MM.1S (cell line): ENCODE measurements at places on chromosomes 6 and 20.

DNA sequence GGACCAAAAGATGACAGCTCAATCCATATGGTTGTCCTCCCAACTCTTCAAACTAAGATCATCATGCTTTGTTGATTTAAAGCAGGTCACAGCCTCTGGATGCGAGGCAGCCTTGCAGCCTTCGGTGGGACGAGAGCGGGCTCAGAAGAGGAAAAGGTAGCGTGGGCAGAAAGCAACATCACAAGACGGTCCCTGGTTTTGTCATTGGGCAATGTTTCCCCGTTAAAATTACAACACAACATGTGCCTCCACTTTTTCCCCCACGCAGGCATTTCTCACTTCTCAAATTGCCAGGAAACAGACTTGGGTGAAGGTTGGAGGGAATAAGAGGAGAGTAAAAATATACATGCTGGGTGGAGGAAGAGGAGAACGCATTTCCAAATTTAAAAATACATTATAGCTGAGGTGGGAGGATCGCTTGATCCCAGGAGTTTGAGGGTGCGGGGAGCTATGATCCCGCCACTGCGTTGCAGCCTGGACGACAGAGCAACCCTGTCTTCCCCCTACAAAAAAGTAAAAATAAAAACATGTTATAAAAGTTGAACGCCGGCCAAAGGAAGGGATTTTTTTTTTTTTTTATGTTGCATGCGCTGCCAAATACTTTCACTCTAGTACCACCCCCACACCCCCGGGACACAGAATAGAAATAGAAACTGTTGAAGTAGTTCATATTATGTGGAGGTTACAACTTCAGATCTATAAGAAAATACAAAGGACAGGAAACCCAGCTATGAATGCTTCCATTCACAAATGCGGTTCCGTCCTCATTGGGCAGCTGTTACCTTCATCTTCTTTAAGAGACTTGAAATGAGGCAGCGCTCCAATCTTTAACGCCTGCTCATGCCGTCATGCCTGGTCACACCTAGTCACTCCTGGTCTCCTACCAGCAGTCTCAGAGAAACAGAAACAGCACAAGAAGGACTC is 13.9 kb upstream of the NAA20 start:
- DNase-seq, result peak; percentile 62

GRCh38 chr20:10362674-10363073 is 71.3 kb downstream of the MKKS start:
- no peak for DNase-seq

- DNase-seq, result no peak
These were observed 1.4 kb downstream of the FGD2 start for GRCh38 chr6:37006793-37007339.

DNA sequence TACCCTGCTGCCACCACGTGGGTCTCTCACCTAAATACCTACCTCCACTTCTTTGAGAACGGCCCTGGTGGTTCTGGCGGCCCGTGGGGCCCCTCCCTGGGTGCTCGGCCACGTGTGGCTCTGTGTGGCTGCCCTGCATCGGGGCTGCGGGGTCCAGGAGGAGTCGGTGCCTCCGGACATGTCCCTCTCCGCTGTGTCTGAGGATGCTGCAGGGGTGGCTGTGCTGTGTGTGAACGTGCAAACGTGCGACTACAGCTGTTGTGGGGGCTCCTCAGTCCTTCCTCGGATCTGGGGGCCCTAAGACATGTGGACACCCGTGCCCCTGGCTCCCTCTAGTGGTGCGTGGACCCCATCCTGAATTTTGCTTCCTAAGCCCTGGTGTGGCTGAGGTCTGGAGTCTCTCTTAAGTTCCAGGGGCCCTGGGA is 691.8 kb downstream of the QKI start:
- DNase-seq, result no peak

DNA sequence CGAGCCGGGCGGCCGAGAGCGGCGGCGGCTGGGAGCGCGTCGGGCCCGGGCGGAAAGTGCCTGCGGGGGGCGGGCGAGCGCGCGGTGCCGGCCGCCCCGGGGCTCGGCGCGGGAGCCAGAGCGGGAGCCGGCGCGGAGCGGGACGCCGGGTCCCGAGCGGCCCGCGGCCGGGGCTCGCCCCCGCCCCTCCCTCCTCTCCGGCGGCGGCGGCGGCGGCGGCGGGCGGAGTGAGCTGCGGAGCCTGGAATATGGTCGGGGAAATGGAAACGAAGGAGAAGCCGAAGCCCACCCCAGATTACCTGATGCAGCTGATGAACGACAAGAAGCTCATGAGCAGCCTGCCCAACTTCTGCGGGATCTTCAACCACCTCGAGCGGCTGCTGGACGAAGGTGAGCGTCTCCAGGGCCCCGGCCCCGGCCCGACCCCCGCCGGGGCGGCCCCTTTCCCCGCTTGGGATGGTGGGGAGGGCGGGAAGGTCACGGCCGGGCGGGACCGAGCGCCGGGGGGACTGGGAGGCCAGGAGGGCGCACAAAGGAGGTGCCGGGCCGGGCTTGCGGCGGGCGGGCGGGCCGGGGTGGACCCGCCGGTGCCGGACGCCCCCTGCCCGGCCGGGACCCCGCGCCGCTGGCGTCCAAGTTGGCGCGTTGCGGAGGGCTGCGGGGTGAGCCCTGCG is 565 bp downstream of the QKI start:
- DNase-seq, result no peak

DNA sequence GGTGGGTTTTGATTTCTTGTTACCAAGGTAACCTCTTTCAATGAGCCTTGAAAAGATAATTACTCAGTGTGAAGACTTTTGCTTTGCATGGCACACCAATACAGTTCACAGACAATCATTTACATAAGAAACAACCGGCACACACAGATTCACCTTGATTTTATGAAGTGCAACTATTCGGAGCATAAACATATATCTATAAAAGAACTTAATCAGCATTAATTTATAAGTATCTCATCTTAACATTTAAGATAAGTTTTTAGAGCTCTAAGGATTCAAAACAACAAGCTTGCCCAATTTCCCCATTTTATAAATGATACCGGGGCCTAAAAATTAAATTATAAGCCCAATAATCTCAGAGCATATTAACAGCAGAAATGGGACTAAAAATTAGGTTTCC is 85.9 kb upstream of the PCSK2 start:
- no peak for DNase-seq

GRCh38 chr20:25565578-25566157 is 19.7 kb downstream of the NINL start:
- DNase-seq, result no peak

DNA sequence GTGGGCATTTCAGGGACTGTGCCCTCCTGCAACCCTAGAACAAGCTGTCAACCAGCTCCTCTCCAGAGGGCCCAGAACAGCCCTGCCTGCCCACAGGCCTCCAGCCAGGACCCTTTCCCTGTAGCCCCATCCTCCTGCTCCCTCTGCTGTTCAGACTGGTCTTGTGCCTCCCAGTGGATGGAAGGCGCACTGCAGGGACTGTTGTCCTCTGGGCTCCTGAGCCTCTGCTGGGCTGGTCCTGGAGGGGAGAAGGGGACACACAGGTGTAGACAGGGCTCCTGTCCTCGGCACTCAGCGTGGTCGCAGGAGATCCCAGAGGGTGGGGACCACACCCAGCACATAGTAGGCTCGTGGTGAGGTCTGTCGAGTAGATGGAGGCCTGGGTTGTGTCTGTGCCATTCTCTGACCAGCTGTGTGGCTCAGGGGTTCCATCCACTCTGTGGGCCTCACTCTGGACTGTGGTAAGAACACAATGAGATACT is 11.5 kb downstream of the ITPR3 start:
- no peak for DNase-seq

- no peak for DNase-seq
These were observed 260.5 kb upstream of the MARCKS start for GRCh38 chr6:113596387-113597230.

DNA sequence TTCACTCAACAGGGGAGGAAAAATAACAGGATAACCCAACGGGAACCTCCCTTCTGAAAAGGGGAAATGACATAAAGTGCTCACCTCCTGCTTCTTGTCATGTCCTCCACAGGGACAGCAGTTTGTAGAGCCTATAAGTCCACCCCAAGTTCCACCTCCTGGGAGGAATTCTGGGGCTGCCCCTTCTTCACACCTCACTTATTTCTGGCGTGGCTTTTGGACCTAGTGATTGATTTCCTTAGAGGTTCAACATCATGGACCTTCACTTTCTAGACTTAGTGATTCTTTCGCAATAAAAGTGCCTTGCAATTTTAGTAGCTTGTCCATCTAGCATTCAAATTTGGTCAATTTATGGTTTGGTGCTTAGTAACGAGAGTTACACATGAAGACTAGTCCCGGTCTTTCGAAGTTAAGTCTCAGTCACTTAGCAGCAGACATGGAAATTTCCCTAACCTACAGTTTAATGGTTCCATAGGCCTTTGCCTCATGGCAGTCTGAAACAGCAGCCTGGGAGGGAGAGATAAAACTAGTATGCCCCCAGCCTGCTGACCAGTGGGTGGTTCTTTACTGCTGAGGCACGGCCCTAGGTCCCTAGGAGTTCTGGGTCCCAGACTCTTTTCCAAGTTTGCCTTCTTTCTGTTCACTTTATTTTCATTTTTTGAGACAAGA is 59.2 kb upstream of the CDKAL1 start:
- no peak for DNase-seq

- DNase-seq, result no peak
These were observed 11.2 kb upstream of the PSMG4 start for GRCh38 chr6:3247255-3248146.

DNA sequence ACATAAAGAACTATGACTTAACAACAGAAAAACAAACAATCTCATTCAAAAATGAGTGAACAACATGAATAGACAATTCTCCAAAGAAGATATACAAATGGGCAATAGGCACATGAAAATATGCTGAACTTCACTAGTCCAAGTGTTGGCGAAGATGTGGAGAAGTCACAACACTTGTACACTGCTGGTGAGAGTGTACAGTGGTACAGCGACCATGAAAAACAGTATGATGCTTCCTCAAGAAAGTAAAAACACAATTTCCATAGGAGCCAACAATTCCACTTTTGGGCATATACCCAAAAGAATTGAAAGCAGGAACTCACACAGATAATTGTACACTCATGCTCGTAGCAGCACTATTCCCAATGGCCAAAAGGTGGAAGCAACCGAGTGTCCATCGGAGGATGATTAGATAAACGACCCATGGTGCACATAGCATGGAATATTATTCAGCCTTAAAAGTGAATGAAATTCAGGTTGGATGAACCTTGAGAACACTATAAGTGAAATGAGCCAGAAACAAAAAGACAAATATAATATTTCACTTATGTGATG is 6.6 kb downstream of the HLA-F start:
- DNase-seq, result no peak

GRCh38 chr20:57249073-57249472 is 17.4 kb downstream of the BMP7 start:
- no peak for DNase-seq

- no peak for DNase-seq
These were observed 37.5 kb upstream of the BEND3 start for GRCh38 chr6:107152638-107153430.

GRCh38 chr6:19995575-19996257 is 158.5 kb downstream of the ID4 start:
- DNase-seq, result no peak

DNA sequence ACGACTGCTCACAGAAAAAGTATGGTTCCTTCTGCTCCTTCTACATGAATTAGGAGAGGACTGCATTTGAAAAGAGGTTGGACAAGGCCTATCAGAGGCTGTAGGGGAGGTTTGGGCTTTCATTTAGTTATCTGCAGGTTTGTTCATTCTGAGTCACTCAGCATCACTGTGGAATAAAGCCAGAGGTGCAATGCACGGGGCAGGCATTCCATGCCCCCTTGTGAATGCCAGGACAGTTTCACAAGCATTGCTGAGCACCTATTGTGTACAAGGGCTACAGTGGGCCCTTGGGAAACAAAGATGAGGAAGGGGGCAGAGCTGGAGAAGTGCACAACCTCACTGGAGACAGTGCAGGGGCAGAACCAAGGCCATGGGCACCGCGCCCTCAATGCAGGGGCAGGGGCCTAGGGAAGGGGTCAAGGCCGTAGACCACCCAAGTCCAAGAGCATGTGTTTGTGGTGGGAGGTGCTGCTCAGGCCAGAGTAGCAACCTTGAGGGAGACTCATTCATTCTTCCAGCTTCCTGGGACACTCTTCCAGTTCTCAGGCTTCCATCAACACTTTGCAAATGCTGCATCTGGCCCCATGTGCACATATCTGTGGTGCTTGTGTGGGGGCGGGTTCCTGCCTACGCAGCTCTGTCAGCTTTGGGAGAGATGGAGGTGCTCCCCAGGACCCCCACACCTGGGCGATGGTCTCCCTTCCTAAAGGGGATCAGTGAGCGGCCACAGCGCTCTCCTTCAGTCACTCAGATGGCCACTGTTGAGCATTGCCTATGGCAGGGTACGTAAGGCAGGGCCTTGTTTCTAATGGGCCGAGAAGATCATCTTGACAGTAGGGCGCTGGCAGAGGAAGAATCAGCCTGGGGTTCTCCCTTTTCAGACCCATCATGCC is 204.5 kb downstream of the SYNDIG1 start:
- no peak for DNase-seq

DNA sequence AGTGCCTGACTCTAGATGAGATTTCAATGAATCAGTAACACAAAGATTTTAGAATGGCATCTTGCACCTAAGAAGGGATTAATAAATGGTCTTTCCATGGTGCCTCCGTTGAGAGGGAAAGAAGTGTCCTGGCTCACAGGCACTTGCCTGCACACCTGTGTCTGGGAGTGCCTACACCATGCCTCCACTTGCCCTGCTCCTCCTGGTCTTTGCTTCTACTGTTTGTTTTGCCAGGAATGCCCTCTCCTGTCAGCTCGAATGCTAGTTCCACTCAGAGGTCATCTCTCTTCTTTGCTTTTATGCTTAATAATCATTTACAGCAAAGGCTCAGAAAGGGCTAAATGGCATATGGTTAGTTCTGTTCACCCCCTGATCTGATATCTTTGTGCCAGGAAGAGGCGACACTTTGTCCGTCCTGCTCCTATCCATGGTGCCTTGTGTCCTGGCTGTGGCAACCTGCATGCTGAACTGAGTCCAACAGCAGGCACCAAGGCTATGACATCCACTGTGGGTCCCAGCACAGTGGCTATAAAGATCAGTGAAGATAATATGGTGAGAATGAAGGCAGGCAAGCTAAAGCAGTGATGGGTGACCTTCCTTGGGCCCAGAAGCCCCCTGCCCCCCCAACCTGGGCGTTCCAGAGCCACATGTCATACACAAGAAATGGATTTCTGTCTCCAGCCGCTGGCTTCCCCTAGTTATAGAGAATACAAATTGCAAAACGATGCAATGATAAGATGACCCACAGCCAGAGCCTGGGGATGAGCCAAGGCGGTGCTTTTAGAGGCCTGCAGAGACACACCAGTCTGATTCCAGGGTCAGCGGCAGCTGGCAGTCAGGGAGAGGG is 1.4 kb downstream of the C6orf132 start:
- no peak for DNase-seq

GRCh38 chr6:108742041-108742440 is 106.2 kb upstream of the ARMC2 start:
- no peak for DNase-seq

- peak; percentile 52 for DNase-seq
These were observed 55.1 kb downstream of the ORC3 start for GRCh38 chr6:87645080-87645479.
